Fibroblast of pulmonary artery (primary cell): ENCODE measurements at places on chromosomes 16 and 17.

DNA sequence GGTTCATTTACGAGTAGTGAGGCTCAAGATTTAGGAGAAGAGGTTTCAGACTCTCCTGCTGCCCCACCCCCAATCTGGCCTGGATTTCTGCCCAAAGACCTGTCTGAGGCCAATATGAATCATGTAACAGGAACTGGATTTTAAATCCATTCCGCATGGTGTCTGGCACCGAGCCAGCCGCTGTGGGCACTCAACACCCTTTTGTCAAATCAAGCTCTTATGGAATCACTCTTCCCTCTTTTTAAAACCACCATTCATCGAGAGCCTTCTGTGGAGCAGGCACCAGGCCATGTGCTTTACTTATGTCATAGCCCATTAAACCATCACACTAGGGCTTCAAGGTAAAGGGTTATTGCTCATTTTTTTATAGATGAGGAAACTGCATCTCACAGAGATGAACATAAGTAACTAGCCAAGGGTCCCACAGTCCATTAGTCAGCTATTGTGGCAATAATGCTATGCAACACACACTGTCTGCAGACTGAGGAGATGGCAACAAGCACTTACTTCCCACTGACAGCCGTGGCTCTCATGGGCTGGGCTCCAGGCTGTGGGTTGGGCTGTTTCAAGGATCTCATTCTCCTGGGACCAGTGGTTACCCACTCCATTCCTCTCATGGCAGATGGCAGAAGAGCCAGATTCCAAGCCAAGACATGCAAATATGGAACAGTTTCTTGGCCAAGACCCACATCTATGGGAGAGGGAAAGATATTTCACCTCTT, 93.6 kb downstream of the WSCD1 start:
- no peak for DNase-seq

DNA sequence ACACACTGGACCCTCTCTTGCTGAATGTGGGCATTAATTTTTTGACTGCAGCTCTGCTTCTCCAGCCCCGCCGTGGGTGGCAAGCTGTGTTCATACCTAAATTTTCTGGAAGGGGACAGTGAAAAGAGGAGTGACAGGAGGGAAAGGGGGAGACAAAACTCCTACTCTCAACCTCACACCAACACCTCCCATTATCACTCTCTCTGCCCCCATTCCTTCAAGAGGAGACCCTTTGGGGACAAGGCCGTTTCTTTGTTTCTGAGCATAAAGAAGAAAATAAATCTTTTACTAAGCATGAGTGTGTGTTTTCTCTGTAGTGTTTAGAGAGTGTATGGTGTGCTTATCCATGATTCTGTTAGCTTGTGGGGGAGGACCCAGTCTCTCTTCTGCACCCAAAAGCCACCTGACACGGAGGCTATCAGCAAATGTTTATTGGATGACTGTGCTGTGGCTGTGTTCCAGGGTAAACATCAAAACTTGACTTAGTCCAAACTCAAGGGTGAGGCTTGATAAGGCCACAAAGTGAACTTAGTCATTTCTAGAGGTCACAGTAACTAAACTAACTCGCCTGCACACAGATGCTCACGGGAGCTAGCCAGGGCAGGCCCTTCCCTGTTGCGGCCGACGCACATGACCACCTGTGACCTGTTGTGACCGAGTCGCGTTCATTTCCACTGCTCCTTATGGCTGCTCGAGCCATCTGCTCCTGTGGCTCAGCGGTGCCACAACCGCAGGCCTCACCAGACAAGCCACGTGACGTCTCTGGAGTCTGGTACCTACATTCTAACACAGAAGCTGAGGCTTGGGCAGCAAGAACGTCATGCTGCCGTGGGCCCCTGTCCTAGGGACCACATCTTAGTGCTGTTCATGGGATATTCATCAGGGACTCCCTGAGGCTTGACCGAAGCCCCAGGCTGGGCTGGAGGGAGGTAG, 9.8 kb upstream of the MED11 start:
- DNase-seq = peak; percentile 31

- no peak for DNase-seq
Measured at GRCh38 chr17:40180694-40181093, 3.4 kb downstream of the RAPGEFL1 start.

GRCh38 chr17:81537343-81537855, 9.2 kb downstream of the FSCN2 start:
- DNase-seq = no peak

DNA sequence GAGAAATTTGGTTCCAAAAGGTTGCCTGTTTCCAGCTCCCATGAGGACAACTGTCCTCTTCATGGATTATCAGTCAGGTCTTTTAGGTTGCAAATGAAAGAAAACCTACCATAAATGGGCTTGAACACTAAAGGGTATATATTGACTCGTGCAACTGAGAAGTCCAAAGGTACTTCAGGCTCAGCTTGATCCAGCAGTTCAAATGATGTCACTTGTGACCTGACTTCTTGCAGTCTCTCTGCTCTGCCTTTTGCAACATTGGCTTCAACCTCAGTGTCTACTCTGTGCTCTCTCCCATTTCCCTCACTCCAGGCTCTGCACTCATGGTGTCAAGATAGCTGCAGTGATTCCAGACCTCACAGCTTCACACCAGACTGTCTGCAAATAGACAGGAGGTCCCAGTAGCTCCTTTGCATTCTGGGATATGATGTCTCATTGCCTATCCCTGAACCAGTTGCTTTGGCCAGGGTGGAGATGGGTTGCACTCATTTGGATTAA, 5.5 kb upstream of the CALB2 start:
- no peak for DNase-seq

- DNase-seq = no peak
Measured at GRCh38 chr17:7930841-7931631, 710 bp downstream of the TRAPPC1 start.

GRCh38 chr16:14186007-14186794, 115.1 kb downstream of the MRTFB start:
- peak; percentile 84 for DNase-seq

GRCh38 chr17:28960256-28961061, 9.1 kb upstream of the PHF12 start:
- no peak for DNase-seq

DNA sequence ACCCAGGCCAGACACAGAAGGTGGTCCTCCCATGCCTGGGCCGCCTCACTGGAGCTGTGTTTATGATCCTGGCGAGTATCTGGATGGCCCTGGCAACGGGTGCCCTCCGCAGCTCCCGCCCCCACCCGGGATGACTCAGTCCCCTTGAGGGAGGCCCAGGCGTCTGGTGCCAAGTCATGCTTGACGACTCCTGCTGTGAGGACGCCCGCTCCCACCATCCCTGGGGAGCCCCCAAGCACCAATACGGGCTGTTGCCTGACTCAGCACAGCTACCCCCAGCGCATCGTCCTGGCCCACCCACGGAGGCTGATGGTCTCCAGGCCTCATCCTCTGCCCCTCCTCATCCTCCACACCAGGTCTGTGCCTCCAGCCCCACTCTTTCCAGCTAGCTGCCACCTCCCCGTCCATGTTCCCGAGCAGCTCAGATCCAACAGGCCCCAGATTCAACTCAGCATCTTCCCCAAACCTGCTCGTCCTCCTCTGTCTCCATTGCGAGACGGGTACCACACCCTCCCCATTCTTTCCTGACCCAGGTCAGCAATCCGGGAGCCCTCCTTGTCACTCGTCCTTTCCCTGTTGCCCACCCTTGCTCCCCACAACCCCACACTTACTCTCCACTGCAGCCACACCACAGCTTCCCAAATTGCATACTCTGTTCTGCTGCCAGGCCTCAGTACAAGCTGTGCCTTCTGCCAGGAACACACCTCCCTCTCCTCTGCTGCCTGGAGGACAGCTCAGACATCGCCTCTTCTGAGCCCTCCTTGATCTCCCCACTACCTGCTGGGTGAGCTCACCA, 2.6 kb downstream of the CAMKK1 start:
- DNase-seq = peak; percentile 90
